ENCODE measurements at places on chromosomes 3 and 15.

DNA sequence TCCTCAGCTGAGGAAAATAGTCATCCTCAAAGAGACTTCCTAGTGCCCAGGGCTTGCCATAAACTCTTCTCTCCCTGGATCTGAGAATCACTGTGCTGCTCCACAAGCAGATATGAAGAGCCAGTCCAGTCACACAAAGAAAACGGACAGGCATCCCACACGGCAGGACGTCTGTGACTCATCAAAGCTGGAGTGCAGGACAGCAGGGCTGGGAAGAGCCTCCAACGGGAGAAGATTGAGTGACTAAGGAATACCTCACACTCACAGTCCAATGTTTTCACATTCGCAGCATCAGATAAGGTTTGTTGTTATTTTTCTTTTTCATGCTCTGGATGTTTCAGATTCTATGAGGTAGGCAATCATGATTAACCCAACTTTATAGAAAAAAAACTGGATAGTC, 57.8 kb downstream of the NEK10 start:
- peak; percentile 94 for DNase-seq

DNA sequence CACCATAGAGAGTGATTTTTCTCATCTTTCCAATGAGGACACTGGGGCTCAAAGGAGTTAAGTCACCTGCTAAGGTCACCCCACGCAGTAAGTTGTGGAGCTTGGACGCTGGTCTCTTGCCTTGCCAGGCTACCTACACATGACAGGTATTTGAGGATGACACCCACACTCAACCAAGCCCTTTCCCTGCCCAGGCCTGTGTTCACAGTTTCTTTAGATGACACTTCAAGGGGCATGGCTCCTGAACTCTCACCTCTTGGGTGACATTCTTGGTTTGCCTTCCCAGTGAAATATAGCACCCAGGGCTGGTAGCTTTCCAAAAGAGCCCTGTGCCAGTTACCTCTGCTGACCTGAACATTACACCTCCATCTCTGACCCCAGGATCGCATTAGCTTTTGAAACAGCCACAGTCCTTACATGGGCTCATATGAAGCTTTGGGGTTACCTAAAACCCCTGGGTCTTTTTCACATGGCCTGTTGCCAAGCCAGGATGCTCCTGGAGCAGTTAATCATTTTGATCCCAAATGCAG, 148.0 kb downstream of the RPLP1 start:
- no peak for DNase-seq

DNA sequence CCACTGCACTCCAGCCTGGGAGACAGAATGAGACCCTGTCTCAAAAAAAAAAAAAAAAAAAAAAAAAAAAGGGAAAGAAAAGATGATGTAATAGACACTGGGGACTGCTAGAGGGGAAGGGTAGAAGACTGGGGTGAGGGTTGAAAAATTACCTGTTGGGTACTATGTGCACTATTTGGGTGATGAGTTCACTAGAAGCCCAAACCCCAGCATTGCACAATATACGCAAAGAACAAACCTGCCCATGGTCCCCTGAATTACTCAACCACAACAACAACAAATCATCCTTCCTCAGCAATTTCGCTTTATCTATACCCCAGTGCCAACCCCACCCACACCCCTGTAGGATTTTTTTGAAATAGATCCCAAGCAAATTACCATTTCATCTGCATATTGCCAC, 13.5 kb downstream of the NIPA1 start:
- DNase-seq, result no peak

DNA sequence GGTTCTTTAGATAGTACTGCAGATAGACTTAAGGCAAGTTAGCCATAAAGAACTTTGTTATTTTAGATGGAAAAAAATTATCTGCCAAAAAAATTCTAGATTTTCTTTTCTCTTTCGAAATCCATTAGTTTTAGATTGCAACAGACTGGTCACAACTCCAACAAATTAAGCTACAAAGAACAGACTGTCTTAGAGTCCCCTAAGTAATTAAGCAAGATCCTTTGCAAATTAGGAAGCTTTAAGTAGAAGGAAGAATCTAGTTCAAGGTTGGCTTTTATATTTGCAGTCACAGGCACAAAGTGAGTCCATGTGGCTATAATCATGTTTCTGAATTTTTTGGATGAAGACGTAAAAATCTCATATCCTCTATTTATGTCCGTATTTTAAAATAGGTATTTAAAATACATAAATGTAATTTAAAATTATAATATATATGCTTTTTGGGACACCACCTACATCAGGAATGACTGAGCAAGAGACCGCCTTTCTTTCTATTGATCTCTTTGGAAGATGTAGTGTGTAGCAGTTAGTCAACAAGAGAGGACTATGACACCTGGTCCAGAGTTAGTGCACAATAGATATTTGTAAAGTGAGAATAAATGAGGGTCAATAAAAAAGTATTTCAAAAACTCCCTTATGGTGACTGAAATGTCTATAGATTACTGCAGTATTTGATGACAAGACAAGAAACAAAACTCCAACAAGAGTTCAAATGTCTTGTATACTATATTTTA, 34.4 kb downstream of the TMEM45A start:
- no peak for DNase-seq

DNA sequence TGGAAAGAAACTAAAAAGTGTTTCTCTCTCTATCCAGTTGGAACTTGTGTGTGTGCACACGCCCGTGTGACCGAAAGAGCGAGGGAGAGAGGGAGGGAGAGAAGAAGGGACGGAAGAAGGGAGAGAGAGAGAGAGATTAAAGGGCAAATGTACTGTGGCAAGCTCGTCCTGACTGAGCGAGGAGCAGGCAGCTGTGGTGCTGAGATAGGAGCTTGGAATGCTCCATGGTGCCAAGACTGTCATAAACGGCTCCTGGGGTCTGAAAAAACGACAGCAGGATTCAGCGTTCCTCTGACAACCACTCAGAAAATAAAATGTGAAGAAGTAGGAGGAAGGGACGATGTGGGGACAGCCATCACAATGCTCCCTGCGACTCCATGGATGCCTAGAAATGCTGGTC, 276.0 kb downstream of the SV2B start:
- DNase-seq, result no peak

DNA sequence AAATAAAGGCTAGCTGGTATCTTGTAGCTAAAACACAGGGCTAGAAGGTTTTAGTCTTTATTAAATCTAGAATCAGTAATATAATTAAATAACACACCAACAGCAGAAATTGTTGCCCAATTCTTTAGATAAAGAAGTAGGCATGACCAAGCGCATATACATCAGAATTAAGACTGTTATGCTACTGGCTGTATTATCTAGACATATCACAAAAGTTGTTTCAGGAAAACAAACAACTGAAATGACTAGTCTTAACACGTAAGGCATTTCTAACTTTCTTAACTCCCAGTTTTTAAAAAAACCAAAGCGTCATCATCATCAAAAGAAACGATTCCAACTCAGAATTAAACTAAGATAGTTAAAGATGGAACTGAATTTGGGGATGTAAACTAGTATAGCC, 55.4 kb downstream of the EMC4 start:
- no peak for DNase-seq

GRCh38 chr3:160400030-160400701, 716 bp downstream of the SMC4 start:
- peak; percentile 48 for DNase-seq

DNA sequence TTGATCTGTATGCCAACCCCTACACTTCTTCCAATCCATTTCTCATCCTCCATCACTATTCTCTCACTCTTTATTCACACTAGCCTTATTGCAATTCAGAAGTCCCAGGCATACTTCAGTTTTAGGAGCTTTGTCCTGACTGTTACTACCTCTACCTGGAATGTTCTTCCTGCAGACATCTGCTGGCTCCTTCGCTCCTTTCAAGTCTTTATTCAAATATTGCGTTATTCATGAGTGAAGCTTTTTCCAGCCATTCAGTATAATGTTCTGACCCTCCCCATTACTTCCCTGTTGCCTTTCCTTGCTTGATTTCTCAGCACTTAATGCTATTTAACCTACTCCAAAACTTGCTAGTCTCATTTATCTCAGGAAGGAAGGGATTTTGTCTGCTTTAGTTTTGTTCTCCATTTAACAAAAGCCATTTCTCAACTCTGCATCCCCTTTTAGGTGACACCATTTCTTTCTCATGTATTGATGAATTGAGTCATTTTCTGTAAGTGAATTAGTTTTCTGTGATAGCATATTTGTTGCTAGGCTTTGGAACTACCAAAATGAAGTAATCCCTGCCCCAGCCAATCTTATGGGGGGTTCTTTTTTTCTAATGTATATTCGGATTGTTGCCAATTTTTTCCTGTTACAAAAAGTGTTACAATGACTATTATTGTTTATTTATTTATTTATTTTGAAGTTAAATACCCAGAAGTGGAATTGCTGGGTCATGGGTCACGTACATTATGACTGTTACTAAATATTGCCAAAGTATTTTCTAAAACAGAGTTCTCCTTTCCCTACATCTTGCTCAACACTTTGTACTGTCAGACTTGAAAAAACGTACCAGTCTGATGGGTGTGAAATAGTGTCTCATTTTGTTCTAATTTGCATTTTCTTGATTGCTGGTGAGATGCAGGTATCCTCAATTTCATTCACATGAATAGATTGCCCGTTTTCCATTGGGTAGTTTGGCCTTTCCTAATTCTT, 9.4 kb downstream of the ATP11B start:
- DNase-seq, result no peak

GRCh38 chr3:38022301-38022700, 7.1 kb downstream of the PLCD1 start:
- no peak for DNase-seq

DNA sequence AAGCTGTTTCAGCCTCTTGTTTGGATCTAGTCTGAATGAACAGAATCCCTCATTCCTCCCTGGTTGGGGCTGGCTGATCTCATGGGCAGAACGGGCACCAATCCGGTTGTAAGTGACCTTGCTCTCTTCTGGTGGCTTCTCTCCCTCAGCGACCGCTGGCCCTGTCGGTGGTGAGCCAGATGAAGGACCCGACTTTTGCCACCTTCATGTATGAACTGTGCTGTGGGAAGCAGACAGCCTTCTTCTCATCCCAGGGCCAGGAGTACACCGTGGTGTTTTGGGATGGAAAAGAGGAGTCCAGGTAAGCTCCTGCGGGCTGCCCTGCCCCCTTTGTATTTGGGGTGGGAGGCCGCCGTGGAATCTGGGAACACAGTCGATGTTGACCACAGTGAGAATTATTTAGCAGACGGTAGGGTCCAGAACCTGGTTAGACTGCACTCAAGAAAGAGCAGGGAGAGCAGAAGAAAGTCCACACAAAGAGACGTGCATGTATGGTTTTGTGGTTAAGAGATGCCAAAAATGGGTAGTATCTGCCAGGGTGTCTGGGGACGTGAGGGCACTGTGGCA, 138.8 kb downstream of the LRRK1 start:
- DNase-seq, result no peak

GRCh38 chr15:63491979-63492378, 12.4 kb upstream of the USP3 start:
- no peak for DNase-seq

DNA sequence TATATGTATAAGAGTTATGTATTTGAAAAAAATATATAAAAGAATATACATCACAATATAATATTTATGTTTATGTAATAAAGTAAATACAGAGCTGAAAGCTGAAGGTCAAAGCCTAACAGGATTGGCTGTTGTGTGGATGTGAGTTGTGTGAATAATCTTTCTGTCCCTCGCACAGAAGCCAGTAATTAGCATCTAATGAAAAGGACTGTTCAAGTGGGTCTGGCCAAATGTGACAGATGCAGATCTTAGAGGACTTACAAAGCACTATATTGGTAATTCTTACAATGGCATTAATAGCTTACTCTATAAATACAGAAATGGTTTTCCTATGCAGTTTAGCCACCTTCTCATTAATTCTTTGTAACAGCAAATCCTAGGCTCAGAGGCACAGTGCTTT, 2.4 kb downstream of the MKRN3 start:
- DNase-seq, result no peak

GRCh38 chr3:42094691-42095391, 3.7 kb downstream of the TRAK1 start:
- DNase-seq, result no peak

DNA sequence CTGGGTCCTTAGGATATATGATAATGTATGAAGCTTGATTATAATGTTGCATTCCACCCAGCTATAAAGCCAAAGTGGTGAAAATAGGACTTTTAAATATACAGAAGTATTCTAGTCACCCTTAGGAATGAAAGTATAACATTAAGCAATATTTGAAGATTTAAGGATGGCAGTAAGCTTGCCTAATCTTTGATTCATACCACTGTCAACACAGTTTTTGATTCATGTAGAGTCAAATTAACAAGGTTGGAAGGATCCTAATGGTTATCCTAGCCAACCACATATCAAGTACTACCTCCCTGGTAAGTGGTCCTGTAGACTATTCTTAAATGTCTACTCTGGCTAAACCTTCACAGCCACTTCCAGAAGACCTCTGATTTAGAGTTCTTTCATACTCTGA, 18.6 kb downstream of the ARIH1 start:
- no peak for DNase-seq

DNA sequence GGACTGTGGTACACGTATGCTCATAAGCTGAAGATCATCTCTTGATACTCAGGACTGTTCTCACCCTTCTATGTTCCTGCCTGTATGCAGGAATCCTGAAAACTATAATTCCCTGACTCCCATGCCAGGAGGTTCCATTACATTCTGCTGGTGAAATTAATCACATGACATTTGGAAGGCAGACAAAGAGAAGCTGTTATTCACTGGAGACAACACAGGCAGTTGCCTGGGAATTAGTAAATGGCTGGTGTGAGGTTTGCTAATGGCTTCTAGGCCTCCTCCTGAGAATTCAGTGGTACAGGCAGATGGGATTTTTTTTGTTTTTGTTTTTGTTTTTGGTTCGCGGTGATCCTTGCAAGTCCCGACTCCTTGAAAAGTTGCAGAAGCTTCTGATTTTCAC, 91.4 kb downstream of the CTNNB1 start:
- DNase-seq, result no peak

- DNase-seq, result no peak
These were observed 184.6 kb upstream of the AGTR1 start for GRCh38 chr3:148513096-148513543.

- peak; percentile 14 for DNase-seq
These were observed 107.1 kb downstream of the TMCO5A start for GRCh38 chr15:38041576-38041975.

GRCh38 chr3:196631682-196632045, 7.8 kb upstream of the NRROS start:
- DNase-seq, result no peak

Measured in kidney glomerular epithelial cell (primary cell).